Esophagus mucosa (tissue), 1 donor: ENCODE measurements at places on chromosomes 12 and 14.

- ATAC-seq = peak; percentile 54
Measured at GRCh38 chr12:124764451-124764850, 99.2 kb downstream of the SCARB1 start.

DNA sequence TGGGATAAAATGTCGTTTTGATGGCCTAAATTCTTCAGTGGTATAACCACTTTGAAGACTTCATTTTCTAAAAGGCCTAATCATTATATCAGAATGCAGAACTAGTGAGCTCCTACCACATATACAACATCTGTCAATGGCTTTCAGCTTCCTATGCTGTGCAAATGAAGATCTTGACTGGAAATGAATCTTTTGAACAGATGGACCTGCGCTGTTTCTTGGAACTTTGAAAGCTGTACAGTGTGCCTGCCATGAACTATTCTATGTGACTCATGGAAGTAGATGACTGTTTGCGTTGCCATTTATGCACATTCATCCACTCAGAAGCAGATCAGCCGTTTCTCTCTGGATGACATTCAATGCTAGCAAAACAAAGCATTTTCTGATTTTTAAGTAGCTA, 542.2 kb upstream of the USP15 start:
- no peak for ATAC-seq

DNA sequence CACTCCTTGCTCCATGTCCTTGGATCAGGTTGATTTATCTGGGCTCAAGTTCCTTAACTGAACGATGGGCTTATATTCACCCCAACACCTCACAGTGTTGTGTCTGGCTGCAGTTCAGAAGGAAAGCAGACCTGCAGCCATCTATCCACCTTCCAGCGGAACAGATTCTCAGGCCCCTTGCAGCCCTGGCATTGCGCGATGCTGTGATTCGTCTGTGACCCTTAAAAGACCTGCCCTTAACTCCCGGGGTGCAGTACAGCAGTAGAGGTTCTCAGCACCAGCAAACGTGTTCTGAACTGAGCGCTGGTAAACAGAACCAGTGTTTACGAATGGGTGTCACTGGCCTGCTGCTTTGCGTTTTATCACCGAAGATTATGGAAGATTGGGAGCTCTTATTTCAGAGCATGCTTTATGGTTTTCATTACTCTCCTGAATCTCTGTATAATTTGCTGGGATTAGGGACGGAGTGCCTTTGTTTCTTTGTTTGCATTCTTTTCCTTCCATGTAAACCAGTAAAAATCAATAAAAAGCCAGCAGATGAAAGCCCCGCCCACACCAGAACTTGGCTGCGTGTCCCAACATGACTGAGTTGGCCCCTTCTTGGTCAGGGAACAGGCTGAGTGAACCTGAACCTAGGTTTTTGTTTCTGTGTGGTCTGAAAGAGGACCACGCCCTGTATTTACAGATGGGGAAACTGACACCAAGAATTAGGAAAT, 286.7 kb upstream of the CRY1 start:
- peak; percentile 69 for ATAC-seq

DNA sequence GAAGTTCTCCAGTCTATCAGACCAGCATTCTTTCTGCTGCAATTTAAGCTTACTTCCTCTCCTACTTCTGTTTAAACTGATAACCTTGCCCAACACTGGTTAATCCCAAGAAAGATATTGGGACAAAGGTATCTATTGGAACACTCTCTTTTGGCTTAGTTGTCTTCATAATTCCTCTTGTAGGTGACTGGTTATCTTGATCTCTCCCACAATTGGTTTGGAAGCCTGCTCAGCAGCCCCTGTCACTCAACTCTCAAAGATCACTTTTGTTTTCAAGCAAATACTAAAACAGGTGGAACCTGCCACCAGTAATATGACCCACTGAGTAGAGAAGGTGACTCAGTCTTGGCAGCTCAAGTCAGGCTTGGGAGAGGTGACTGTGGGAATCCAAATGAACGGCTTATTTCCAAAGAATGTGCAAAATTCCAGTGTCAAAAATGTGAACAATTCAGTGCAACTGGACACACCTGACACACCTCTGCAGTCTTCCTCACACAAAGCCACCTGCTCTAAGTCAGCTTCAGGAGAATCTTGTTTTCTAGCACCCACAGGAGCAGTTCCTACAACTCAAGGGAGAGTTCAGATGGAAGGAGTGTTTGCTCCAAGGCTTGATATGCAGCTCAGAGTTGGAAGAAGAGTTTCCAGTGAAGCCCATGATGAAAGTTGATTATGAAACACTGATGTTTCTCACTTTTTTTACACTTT, 83.2 kb upstream of the SLC38A2 start:
- peak; percentile 93 for ATAC-seq
